CD4-positive, alpha-beta T cell treated with Interleukin-15 for 4 hours (primary cell): ENCODE measurements at places on chromosomes 13 and 19.
A peak's percentile ranks its signal among the peaks of the same experiment; 100 is the strongest.

DNA sequence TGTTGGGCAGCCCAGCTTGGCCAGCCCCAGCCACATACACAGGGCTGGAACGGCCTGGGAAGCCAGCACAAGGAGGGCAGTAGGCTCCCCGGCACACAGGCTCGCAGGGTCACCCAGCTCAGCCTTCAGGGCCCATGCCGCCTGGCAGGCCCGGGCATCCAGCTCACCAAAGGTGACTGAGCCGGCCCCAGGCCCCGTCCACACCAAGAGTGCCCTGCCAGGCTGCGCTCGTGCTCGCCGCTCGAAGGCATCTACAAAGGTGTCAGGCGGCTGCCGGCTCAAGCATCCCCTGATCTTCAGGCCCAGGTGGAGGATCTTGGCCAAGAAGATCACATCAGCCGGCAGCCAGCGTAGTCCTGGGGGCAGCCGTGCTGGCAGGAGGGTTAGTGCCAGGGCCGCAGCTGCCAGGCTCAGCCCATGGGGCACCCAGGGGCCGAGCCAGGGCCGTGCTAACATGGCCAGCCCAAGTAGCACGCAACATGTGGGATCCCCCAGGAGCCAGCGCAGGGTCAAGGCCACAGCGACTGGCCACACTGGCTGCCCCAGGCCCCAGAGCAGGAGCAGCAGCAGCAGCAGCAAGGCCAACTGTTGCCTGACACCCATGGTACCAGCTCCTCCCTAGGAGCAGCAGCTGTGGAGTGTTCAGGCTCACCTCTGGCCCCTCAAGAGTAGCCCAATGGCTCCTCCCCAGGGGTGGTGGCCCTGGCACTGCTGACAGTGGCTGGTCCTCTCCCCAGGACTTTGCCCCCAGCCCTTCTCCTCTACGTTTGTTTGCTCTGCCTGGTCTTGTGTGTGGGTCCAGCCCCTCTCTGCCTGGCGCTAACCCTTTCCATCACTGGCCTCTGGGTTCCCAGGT, at the start of gene SLC27A5:
TSS of gene SLC27A5 (minus strand) at position 640 of the 856 bp plus-strand sequence. CDS start at position 603, 37 bp downstream.
- DNase-seq: no peak

DNA sequence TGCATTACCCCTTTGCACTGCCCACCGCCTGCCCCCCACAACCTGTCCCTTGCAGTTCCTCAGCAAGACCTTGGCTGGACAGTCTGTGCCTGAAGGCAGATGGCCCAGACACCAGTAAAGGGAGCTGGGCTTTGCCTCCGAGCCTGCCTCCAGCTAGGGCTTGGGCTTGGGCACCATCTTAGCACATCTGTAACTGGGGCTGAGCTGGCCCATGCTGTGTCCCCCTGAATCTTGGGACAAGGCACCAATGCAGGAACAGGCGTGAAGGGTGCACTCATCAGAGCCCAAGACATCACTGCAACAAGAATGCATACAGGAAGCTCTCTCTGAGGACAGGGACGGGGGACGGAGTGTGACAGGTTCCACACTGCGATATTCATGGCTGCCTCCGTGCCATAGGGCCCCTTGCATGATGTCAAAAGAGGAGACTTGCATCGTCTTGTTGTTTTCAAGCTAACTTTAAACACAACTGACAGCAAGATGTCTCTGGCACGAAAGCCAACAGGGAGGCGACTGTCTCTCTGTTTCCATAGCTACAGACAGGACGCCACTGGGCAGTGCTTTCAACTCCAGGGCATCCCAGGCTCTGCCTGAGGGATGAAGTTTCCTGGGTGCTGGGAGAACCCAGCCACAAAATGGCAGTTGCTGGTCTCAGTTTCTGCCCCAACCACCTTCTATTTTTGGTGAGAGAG, 8.7 kb upstream of the CHST8 start:
- DNase-seq: no peak

GRCh38 chr19:4140237-4140711, 13.2 kb upstream of the CREB3L3 start:
- DNase-seq: peak; percentile 35

GRCh38 chr19:46866407-46867136, 5.8 kb downstream of the ARHGAP35 start:
- no peak for DNase-seq

- no peak for DNase-seq
Measured at GRCh38 chr13:41842036-41842620, 118.8 kb downstream of the VWA8 start.

DNA sequence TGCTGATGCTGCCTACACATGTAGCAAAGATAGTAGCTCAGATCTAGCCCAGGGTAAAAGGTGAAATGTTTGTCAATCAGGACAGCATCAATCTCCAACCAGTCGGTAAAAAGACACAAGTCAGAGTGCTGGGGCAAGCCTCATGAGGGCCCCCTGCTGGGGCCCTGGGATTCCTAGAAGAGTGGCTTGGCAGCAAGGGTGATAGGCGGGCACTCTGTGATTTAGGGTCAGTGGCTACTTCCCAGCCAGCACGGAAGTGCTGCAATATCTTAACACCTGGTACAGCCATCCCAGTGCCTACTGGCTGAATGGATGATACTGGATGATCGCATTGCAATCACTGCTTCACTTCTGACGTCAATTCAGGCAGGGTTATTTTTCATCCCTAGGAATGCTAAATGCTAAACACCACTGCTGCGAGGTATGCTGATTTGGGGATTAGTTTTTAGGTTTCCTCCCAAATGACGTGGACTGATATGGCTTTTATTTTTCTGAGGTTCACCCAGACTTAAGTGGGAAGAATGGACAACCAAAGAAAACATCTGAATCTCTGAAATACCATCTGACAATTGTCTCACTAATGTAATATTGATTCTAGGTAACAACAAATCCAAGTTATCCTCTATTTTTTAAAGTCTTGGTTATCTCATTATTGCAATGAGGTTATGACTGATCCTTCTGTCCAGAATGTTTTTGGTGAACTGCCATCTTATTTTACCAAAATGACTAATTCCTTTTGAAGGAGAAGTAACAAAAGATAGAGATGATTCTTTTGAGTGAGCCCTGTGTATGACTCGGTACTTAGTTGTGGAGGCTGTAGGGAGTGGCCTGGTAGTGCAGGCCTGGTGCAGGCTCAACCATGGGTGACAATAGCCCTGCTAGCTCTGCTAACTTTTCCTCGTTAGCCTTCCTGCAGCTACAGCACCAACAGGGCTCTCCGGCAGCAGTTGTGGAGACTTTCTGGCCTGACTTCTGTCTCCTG, 432.5 kb downstream of the FGF9 start:
- no peak for DNase-seq

DNA sequence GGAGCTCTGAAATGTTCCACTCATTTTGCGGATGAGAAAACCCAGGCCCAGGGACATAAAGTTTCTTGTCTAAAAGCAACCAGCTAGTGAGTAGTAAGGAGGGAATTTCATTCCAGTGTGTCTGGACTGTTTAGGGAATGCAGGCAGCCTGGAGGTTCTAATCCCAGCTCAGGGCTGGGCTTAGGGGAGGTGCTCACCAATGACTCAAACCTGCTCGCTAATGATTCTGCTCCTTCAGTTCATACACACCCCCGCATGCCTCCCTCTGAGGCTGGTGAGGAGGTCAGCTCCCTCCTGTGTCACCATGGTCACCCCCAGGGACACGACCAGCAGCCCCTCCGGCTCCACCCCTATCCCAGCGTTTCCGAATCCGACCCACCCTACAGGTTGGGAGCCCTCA, 34.6 kb downstream of the CYP4F2 start:
- DNase-seq: no peak

DNA sequence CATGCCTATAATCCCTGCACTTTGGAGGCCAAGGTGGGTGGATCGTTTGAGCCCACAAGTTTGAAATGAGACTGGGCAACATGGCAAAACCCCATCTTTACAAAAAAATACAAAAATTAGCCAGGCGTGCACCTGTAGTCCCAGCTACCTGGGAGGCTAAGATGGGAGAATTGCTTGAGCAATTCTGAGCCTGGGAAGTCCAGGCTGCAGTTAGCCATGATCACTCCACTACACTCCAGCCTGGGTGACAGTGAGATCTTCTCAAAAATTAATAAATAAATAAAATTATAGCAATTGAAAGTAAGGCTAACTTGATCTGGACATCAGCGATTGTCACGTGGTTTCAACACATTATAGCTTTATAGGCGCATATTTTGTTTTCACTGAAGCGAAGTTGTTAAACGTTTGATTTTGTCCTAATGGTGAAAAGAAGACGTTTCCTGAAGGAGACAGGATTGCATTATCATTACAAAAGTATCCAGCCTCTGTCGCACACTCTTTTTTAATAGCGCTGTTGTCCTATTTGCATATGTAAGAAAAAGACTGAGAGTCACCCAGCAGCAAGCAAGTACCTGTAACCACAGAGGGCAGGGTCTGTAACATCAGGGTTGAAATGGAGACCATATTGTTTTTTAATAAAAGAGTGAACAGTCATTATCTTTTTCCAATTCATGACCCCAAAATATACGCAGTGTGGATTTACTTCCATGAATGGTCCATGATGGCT, 335.7 kb downstream of the DCT start:
- no peak for DNase-seq
